Aorta (tissue), 5 donors: ENCODE measurements at places on chromosomes 7 and 10.

GRCh38 chr10:102342958-102343357, 52.5 kb upstream of the NFKB2 start:
- no peak for DNase-seq

- DNase-seq = no peak
Observed at GRCh38 chr7:126440542-126440941, 812.2 kb downstream of the GRM8 start.

DNA sequence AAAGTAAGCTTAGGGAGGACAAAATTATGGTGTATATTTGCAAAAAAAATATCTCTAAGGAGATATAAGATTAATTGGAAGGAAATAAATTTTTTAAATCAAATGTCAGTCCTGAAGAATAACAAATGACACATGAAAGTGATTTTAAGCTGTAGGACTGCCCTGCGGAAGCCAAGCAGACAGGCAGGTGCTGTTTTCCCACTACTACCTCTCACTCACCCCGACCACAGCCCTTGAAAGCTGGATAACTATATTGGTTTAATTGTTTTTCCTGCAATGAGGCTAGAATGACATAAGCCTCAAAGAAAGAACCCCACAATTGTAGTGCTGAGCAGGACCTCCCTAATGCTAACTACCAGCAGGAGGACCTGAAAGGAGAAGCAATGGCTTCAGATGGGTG, 68.6 kb upstream of the VIPR2 start:
- no peak for DNase-seq

DNA sequence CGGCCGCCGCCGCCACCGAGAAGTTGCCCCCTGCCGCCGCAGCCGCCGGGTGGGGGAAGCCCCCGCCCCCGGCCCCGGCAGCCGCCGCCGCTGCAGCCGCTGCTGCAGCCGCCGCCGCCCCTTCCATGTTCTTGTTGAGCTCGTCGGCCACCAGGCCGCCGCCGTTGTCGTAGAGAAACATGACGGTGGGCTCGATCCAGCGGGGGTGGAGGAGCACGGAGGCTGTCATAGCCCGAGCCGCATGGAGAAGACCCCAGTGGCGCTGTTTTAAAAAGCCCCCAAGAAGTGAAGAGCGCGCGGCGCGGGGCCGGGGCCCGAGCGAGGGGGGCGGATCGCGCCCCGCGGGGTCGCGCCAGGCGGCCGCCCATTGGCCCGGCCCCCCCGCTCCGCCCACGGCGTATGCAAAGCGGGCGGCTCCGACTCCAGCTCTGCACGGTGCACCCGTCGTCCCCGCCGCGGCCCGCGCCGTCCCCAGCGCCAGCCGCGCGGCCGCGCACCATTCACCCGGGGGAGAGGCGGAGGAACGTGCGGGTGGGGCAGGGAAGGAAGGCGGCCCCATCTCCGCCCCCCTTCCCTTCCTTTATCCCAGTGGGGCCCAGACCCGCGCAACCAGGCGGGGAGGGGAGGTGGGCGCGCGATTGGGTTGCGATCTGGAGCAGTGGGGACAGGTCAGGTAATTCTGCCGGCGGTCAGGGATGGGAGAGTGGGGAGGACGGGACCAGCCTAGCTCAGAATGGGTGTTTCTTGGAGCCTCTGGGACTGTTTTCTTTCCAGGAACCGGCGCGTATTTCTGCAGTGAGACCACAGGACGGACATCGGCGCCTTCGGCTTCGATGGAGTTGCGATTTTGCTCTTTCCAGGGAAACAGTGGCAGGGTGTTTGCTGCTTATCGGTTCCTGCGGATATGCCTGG, at the start of gene HOXA13:
TSS of gene HOXA13 (minus strand) at position 243 of the 912 bp plus-strand sequence. CDS start at position 229, 14 bp downstream.
- peak; percentile 75 for DNase-seq

DNA sequence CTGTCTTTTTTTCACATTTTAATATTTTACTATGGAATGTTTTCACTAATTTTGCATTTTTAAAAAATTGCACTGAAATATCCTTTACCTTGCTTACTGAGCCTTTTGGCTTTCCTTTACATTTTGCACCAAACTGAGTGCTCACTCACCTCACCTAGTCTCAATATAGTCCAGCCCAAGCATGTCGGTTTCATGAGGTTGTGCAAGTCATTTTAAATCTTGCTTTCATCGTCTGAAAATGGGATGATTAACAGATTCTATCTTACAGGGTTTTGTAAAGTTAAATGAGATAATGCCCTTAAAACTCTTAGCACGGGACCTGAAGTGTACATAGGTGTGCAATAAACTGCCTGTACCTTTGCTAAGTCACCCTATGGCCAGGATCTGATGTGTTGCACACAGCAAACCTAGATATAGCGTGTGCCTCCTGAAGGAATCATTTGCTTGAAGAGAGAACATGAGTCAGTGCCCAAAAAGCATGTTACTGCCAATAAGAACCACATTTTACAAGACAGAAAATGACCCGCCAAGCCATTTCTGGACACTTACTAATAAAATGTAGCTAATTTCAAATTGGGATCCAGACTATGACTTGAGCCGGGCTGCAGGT, 199.8 kb downstream of the JCAD start:
- no peak for DNase-seq

DNA sequence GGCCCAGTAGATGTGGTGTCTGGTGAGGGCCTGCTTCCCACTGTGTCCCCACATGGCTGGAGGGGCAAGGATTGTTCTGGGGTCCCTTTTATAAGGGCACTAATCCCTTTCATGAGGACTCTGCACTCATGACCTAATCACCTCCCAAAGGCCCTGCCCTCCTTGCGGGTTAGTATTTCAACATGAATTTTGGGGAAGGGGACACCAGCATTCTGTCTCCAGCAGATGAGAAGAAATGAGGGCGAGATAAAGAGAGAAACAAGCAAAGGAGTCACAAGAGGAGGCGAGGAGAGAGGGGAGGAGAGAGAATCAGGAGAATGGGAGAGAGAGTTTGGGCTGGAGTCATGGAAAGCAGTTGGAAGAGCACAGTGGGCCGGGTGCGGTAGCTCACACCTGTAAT, 83.7 kb downstream of the C10orf105 start:
- no peak for DNase-seq

DNA sequence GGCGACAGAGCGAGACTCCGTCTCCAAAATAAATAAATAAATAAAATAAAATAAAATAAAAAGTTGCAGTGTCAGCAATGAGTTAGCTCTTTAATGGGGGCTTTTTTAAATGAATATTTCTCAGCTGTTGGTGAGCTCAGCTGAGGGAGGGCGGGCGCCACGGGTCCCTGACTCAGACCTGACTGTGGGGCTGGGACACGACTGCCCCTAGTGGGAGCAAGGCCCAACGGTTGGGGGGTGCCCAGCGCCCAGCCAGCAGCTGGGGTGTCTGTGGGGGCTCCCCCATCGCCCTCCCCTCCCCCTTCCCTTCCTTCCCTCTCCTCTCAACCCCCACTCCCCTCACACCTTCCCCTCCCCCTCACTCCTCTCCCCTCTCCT, 46.6 kb downstream of the PWWP2B start:
- no peak for DNase-seq

DNA sequence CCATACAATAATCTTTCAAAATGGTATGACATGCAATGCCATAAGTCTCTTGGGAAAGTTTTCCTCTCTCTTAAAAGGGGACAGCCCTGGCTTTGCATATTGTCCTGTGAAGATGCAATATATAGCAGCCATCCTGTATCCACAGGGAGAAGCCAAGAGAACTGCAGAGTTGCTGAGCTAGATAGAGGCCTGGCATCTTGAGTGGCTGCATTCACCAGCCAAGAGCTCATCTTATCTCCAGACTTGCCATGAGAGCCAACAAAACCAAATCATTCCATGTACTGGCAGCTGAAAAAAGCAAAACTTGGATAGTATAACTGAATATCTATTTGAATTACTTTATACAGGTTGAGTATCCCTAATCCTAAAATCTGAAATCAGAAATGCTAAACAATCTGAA, 348.8 kb downstream of the CALN1 start:
- DNase-seq = no peak

- no peak for DNase-seq
Observed at GRCh38 chr10:45023426-45023825, 22.7 kb downstream of the ZNF22 start.

DNA sequence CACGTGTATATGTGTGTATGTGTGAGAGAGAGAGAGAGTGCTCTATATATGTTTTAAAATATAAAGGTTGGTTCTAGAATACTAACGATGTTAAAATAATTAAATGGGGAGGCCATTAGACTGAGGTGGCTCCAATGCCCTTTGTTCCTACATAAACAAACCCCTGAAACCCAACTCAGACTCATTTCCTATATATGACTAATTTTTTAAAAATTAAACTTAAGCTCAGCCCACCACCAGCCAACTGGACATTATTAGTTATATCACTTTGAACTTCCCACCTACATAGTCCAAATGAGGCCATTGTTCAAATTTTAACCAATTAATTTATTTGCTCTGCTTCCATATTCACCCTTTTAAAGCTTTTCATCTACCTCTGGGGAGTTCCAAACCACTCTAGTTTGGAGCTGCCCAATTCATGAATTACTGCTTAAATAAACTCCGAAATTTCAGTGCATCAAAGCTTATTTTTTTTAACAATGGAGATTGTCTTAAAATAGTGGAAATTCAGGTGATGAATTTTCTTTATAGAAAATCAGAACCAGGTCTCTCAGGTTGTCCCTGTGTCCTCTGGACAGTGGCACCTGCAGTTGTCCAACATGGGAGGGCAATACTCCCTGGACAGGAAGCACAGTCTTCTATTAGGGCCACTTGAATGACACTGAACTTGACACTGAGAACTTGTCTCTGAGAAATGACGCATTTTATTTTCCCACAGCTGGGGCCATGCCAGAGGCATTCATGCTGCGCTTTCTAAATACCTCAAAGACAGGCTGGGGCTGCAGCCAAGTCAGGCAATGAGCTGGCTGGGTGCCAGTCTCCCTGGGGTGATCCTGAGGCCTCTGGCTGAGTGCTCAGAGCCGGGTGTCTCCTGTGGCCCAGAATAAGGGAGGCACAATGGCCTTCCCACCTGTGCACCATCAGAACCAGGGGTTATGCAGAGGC, 109.5 kb upstream of the TMEM72 start:
- DNase-seq = peak; percentile 91

GRCh38 chr7:84617265-84618030, 422.9 kb upstream of the SEMA3A start:
- no peak for DNase-seq

GRCh38 chr7:45053401-45053800, 35.4 kb downstream of the NACAD start:
- DNase-seq = no peak

GRCh38 chr10:45421221-45422097, 47.4 kb downstream of the ALOX5 start:
- no peak for DNase-seq

- no peak for DNase-seq
Observed at GRCh38 chr7:42478717-42479116, 241.7 kb upstream of the GLI3 start.
